ENCODE measurements at places on chromosomes 13 and 19.

- no peak for DNase-seq
Observed at GRCh38 chr19:13864667-13865570, 12.0 kb upstream of the NANOS3 start.

DNA sequence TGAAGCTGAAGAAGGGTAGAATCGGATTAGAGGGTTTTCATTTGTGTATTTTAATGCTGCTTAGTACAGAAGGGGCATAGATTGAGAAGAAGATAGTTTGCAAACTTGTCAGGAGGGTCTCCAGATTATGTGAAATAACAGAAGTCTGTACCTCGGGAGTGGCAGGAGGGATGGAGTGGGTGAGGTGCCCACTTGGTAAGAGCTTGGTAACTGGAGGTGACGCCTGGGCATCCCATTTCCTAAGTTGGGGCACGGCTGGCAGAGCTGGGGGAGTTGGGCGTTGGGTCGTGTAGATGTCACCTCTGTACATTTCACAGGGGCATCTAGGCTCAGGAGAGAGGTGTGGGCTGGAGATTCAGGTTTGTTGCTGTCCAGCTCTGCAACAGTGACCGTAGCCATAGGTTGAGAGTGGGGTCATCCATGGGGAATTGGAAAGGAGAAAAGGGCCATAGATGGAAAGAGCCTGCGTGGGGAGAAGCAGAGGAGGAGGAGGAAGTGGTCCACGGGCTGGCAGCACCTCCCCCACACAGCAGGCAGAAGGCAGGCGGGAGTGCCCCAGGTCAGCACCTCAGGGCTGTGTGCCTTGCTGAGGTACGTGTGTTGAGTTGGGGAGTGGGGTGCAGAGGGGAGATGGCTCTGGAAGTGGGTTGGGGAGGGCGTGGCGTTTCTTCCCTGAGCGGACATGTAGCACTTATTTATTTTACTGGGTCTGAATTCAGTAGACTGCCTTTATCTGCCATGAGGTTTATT is 31.2 kb downstream of the MPHOSPH8 start:
- no peak for DNase-seq

DNA sequence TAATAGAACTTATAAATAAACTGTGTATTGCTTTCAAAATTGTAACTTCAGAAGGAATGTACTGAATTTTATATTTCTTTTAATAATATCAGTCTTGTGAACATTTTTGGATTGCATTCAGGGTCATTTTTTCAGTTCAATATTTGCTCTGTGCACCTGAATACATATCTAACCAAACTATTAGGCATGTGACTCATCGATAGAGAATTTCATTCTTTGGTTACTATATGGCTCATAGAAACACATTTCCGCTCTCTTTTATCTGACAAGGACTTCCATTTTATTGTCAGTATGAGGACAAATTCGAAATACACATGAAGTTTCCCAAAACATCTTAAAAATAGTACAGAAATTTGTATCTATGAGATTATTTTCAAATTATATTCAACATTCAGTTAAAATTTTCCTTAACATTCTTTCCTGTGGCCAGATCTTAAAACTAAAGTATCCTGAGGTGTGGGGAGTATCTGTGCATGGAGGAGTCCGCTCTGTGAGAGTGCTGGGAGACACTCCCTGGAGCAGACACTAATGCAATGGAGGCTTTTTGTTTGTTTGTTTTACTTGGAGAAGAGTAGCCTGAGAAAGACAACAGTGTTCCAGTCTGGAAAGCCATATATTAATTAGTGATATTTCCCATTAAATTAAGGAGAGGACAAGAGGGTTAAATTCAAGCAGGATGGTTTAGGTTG is 483.6 kb downstream of the PCDH20 start:
- DNase-seq, result no peak

DNA sequence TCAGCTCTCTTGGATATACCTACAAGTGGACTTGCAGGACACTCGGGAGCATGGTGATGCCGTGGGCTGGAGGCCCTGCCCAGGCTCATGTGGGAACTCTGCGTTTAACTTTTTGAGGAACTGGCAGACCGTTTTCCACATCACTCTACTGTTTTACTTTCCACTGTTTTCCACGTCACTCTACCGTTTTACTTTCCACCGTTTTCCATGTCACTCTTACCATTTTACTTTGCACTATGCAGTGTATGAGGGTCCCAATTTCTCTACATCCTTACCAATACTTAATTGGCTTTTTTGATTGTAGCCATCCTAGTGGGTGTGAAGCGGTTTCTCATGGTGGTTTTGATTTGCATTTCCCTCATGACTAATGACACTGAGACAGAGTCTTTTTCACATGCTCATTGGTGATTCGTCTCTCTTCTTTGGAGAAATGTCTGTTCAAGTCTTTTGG is 40.5 kb downstream of the GATAD2A start:
- DNase-seq, result no peak

- DNase-seq, result no peak
Observed at GRCh38 chr13:107275945-107276614, 708.1 kb upstream of the ARGLU1 start.

- DNase-seq, result no peak
Observed at GRCh38 chr13:26560456-26560855, 3.0 kb downstream of the WASF3 start.

- DNase-seq, result peak; percentile 41
Observed at GRCh38 chr19:4352701-4353121, 9.3 kb downstream of the MPND start.

DNA sequence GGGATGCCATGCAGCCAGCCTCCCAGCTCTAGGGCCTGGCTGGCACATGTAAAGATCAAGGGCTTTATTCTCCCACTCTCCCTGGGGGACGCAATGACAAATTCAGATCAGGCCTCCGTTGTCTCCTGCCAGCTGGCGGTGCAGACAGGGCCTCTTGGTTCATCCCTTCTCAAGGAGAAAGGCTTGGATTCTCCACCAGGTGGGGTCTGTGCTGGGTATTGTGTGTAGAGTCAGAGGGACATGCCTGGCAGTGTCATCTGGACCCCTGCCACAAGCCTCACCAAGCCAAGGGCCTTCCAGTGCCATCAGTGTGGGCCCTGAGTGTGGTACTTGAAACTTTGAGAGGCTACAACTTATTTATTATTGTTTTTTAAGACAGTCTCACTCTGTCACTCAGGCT is 8.4 kb upstream of the PTPRS start:
- DNase-seq, result peak; percentile 16

DNA sequence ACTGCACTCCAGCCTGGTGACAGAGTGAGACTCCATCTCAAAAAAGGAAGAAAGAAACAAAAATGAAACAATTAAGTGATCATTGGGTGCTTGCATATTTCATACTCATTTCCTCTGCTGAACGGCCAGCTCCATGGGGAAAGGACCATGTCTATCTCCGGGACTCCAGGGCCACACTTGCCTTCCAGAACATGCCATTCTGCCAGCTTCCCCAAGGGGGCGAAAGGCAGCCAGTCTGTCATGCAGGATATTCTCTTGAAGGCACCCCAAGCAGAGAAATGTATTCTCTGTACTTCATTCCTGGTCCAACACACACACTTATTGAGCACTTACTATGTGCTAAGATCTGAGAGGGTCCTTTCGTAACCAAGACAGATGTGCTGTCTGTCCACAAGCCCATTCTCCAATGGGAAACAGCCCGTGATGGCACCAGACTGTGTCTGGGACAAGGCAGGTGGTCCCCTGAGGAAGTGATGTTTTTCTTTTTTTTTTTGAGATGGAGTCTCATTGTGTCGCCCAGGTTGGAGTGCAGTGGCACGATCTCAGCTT is 10.2 kb upstream of the CARM1 start:
- no peak for DNase-seq

DNA sequence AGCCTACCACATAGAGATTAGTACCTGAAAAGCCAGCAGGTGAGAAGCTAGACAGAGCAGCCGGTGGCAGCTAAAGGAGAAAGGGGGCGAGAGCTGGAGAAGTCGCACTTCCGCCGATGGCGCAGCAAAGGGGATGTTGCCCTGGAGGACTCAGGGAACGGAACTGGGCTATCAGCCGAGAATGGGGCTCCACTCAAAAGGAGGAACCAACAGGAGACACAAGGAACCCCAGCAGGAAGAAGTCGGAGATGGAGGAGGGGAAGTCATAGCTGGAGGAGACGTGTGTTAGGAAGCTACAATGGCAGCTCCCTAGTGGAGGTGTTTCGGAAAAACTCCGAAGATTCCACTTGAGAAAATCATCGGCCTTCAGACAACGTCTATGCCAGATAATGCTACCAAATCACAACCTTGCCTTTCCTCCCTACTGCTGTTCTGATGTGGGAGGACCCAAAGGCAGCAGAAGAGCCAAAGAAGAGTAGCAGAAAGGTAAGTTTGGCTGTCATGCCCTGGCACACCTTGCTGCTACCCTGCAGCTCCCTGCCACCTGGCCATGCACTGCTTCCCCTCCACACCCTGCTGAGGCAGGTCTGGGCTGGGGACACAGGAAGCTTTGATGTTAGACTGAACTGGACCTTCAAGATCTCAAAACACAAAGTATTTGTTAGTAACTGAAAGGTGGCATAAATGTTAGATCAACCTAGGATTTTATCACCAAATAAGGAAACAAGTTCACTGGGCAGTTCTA is 127.9 kb downstream of the DLEU7 start:
- no peak for DNase-seq

DNA sequence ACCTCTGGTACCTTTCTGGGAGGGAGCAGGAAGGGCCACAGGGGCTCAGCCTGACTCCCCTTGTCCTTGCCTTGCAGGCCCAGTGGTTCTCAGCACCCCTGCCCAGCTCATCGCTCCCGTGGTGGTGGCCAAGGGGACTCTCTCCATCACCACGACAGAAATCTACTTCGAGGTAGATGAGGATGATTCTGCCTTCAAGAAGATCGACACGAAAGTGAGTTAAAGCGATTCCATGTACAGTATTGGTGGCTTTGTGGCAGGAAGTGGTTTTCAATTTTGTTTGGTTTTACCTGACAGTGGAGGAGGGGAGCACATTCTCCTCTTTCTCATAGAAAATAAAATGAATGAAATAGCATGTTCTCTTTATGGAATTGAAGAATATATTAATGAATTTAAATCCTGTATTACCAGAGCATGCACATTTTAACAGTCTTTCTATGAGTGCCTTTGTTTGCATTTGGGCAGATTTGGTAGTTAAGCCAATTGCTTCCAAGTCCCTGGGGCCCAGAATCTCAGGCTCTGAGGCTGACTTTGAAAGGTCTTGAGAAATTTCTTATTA is 4.1 kb downstream of the MAB21L1 start:
- no peak for DNase-seq

- DNase-seq, result peak; percentile 31
Observed at GRCh38 chr13:103140001-103140671, 73.9 kb upstream of the SLC10A2 start.

DNA sequence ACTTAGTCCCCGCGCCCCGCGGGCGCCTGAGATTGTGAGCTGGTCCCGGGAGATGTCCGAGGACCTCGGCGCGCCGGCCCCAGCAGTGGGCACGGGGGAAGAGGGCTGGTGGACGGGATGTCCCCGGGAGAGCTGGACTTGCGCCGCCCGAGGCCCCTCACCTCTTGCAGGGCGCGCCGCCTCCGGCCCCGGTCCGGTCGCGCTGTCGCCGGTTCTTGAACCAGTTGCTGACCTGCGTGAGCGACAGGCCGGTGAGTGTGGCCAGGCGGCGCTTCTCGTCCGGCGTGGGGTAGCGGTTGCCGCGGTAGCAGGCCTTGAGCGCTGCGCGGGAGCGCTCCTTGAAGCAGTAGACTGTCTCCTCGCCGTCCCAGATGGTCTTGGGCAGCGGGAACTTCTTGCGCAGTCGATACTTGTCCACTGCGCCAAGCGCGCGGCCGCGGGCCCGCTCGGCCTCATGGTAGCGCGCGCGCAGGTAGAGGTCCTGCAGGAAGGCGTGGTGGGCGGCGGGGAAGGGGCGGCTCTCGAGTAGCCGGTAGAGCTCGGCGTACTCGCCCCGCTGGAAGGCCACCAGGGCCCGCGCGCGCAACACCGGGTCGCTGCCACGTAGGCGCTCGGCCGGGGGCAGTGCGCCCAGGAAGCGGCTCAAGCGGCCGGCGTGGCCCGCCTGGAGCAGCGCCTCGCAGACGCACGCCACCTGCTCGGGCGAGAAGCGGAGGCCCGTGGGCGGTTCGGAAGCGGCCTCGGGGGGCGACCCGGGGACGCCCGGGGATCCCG is 984 bp downstream of the SIX5 start:
- DNase-seq, result peak; percentile 13

All from NCI-H345 (cell line).